ENCODE measurements at places on chromosomes 6 and 20. TPM values are rescaled to one million over a fixed set of nuclear protein-coding genes. Genes with fewer than 3 reads are reported as not detected.

Gene CST4
- total RNA-seq: not detected

Gene COL21A1
- not detected for total RNA-seq

Gene SLC13A3
- total RNA-seq: not detected

Gene OPRM1
- total RNA-seq: not detected

Gene MMP24OS
- total RNA-seq: 48.3 TPM

Gene CRISP3
- not detected for total RNA-seq

Gene OR2H1
- not detected for total RNA-seq

Gene CLVS2
- not detected for total RNA-seq

Gene HAO1
- not detected for total RNA-seq

Gene NXT1
- 28.2 TPM for total RNA-seq

Gene BEND3
- 2.7 TPM for total RNA-seq

Gene ZBTB22
- total RNA-seq: 15.8 TPM

Gene CD40
- total RNA-seq: 1.5 TPM

Gene RNF182
- total RNA-seq: not detected

Gene PI16
- total RNA-seq: 15.1 TPM

Gene ZBTB12
- 1.8 TPM for total RNA-seq

Gene RSPH3
- total RNA-seq: 2.9 TPM

Gene TRIM31
- not detected for total RNA-seq

Gene TM9SF4
- total RNA-seq: 44.2 TPM

Gene SAPCD1
- 12.0 TPM for total RNA-seq

Gene IL17F
- total RNA-seq: 9.1 TPM
